ENCODE measurements at places on chromosomes 12 and 14.
A peak's percentile ranks its signal among the peaks of the same experiment; 100 is the strongest.

DNA sequence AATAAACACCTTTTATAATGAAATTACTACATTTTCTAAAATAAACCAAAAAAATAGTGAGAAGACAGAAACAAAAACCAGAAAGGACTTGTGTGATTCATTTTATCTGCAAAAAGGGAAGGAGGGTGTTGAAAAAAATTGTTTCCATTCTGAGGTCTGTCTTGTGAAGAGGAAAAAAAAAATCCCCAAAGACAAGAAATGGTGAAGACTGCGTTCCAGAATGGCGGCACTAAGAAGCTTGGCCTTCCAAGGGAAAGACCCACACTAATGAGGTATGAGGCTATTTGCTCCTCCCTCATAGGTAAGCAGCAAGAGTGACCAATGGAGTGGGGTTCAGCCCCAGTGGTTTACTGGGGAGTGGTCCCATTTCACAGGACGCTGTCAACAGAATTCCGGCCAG, 35.0 kb downstream of the GNPTAB start:
- no peak for DNase-seq

GRCh38 chr14:31127690-31128089, 79.9 kb downstream of the HECTD1 start:
- no peak for DNase-seq

- no peak for DNase-seq
Observed at GRCh38 chr12:15834575-15834974, 45.4 kb upstream of the EPS8 start.

GRCh38 chr12:48263617-48264016, 60.5 kb upstream of the OR10AD1 start:
- no peak for DNase-seq

DNA sequence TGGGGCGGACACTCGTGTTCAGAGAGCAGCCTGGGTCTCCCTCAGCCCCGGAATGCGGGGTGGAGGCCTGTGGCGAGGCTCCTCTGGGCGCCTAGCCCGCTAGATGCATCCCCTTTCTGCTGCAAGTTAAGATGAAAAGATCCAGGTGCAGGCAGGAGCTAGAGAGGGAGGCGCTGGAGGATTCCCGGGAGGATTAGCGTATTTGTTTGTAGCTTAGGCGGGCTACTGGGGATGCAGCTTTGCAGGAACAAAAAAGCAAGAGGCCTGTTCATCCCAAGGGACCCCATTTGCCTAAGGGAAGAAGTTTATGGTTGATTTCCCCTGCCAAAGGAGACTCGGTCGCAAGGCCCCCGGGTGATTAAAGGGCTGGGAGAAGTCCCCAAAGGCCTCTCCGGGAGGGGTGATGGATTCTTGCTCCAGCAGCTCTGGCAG, 824 bp downstream of the CCDC177 start:
- peak; percentile 22 for DNase-seq

DNA sequence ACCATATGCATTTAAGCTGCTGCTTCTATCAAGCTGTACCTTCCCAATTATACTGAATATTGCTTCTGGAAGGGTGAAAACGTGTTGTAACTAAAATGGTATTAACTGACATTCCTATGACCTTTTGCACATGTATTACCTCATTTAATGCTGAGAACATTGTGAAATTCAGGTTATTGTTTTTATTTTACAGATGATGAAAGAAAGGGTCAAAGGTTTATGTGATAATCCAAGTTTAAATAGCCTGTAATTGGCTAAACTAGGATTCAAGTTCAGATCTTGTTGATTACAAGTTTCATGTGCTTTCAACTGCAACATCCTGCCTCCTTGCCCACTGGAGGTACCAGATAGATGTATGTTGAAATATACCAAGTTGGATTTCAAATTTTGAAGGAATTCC, 433.3 kb upstream of the PRICKLE1 start:
- no peak for DNase-seq

- DNase-seq: no peak
Observed at GRCh38 chr12:1830401-1830845, 10.1 kb downstream of the LRTM2 start.

DNA sequence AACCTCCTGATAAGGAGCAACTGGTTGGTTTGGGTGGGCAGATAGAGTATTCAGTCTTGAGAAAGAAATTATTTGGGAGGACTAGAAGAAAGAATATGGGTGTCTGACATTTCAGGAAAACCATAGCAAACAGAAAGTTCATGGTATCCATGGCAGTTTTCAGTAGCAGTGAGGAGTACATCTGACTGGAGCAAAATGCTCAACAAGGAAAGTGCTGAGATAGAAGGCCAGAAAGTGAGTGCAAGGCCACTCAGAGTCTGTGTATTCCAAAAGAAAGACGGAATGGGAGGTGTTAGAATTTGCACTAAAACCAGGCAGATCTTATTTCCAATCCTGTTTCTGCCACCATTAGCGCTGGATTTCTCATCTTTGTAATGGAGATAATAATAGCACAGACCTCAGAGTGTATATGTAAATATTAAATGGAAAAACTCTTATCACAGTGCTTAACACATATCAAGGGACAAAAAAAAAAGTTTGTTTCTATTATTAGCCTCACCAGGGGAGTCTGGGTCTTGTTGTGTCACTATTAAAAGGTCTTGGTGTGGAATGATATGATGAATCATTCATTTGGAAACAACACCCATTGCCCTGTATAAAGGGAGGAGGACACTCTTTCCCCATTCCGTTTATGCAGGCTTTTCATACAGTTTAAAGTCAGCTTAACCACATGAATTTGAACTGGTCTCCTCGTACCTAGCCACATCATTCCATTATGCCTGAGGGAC, 349.8 kb downstream of the IPO8 start:
- no peak for DNase-seq

- DNase-seq: no peak
Observed at GRCh38 chr12:39723831-39724230, 104.2 kb upstream of the ABCD2 start.

GRCh38 chr14:77407158-77407557, 16.2 kb downstream of the NOXRED1 start:
- no peak for DNase-seq

DNA sequence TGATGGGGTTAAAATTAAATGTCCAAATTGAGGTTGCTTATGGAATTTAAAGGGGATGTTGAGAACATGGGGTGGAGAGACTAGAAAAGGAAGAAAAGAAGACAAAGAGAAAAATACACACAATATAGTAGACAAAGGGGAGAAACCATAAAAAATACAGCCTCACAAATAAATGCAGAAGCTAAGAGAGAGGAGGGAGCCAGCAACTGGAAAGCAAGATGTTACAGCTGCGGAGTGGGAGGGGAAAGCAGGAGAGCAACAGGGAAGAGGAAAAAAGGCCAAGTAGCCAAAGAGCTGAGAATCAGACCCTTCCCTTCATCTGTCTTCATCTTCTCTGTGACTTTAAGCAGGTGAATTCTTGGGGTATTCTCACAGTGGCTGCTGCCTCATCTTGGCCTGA, 39.7 kb upstream of the SMUG1 start:
- DNase-seq: no peak

GRCh38 chr12:12483438-12483837, 79.2 kb downstream of the DUSP16 start:
- DNase-seq: no peak

DNA sequence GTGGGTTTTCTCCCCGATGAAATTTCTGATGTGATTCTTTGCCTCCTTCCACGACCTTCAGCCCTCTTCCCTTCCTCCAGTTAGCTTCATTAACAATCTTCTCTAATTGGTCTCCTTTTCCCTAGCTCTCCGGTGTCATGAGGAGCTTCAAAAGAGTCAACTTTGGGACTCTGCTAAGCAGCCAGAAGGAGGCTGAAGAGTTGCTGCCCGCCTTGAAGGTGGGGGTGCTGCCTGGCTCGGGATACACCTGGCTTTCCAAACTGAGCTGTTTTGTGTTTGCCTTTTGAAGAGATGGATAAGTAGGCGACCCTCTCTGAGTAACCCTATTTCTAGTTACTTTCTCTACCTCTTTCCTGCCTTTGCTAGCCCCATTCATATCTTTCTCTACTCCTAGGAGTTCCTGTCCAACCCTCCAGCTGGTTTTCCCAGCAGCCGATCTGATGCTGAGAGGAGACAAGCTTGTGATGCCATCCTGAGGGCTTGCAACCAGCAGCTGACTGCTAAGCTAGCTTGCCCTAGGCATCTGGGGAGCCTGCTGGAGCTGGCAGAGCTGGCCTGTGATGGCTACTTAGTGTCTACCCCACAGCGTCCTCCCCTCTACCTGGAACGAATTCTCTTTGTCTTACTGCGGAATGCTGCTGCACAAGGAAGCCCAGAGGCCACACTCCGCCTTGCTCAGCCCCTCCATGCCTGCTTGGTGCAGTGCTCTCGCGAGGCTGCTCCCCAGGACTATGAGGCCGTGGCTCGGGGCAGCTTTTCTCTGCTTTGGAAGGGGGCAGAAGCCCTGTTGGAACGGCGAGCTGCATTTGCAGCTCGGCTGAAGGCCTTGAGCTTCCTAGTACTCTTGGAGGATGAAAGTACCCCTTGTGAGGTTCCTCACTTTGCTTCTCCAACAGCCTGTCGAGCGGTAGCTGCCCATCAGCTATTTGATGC, 797 bp downstream of the ESPL1 start:
- no peak for DNase-seq

DNA sequence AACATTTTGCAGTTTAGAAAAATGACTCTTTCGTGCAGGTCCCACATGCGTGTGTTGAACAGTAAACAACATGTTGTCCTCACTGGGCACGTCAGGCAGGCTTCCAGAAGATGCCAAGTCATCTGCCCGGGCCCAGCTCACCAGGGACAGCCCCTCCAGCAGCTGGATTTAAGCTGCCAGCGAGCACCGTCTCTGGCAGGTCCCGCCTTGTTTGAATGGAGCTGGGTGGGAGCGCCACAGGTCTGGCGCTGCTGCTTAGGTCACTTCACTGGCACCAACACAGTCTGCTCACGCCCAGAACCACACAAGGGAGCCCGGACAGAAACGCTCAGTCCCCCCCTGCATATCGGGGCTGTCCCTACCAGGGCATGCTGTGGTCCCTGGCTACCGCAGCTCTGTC, 33.1 kb upstream of the MMP17 start:
- DNase-seq: no peak

- DNase-seq: no peak
Observed at GRCh38 chr12:9133216-9133916, 17.6 kb upstream of the A2M start.

- DNase-seq: no peak
Observed at GRCh38 chr14:35854696-35855270, 28.6 kb downstream of the BRMS1L start.

- DNase-seq: no peak
Observed at GRCh38 chr14:100552524-100553125, 34.6 kb downstream of the BEGAIN start.

- DNase-seq: no peak
Observed at GRCh38 chr14:28966416-28967233, 200.0 kb downstream of the FOXG1 start.
